ENCODE measurements at places on chromosomes 16 and 17.

GRCh38 chr16:79912592-79913310, 312.2 kb upstream of the MAF start:
- no peak for DNase-seq

DNA sequence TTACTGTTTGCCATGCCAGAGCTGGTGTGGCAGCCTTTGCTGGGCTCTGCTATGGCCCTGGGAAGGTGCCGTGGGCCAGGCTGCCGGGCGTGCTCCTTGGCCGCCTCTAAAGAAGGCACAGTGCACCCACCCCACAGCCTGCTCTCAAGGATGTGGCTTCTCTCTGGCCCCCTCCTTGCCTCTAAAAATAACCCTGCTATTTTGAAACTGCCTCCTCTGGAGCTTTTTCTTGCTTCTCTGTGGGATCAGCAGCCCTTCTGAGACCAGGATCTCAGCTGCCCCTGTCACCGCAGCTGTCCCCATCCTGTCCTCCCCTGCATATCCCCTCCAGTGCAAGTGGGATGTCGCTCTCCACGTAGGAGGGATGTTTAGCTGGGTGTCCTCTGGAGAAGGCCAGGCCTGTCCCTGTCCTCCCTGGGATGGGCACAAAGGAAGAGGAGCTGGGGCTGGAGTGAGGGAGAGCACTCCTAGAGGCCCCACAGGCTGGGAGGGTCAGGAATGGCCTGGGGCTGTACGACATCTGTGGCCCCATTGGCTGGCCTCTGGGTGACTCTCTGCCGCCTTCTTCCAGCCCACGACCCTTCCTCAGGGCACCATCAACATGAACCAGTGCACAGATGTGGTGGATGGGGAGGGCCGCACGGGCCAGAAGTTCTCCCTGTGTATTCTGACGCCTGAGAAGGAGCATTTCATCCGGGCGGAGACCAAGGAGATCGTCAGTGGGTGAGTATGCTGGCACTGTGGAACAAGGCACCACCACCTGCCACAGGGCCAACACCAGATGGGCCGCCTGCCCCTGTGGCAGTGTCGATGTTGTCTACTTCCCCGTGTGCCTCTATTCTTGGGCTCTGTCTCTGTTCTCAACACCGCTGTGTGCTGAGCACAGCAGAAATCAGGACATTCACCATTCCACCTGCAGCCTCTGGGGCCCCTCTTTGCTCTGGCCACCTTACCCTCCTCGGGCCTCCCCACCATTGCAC, 79.7 kb downstream of the PLD6 start:
- no peak for DNase-seq

GRCh38 chr17:3976675-3977171, 12.5 kb upstream of the ATP2A3 start:
- no peak for DNase-seq

GRCh38 chr16:20937736-20938135, 37.2 kb downstream of the LYRM1 start:
- no peak for DNase-seq

DNA sequence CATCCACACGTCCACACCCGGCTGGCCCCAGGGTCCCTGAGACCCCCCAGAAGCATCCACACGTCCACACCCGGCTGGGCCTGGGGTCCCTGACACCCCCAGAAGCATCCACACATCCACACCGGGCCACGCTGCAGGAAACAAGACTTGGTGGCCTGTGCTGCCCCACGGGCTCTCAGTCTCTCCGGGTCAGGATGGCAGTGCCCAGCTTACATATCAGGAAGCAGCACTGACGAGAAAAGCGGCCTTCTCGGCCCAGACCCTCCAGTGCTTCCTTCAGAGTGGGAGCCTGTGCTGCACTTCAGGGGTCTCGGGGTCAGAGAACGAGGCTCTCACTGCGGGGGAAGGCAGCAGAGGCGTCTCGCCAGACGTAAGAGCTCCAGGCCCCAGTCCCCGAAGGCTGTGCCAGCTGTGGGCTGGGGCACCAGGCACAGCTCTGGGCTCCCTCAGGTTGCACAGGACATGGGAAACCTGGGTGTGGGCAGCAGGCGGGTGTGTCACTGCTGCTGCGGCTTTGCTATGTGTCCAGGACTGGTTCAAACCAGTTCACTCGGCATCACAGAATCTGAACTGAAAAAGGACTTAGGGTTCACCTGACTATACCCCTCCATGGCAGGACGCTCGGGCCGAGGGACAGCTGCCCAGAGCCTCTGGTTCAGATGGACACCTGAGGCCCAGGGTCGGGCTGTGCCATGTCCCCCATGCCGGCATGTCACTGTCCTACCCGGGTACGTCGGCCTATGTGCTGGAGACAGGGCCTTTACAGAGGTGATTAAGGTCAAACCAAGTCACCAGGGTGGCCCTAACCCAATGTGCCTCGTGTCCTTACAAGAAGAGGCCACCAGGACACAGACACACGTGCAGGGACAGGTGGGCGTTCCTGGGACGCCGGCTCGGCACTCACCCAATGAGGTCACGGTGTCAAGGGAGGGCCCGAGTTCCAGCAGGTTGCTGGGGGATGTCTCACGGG, 40.2 kb upstream of the CHMP6 start:
- DNase-seq = no peak

- no peak for DNase-seq
Observed at GRCh38 chr17:72255481-72255880, 134.7 kb downstream of the SOX9 start.

- no peak for DNase-seq
Observed at GRCh38 chr17:58187675-58188074, 4.9 kb upstream of the EPX start.

GRCh38 chr17:5870231-5870953, 199.8 kb upstream of the WSCD1 start:
- DNase-seq = no peak

All from CD8-positive, alpha-beta memory T cell (primary cell).